Bronchial epithelial cell (primary cell): ENCODE measurements at places on chromosomes 11 and 22. TPM values are rescaled to one million over a fixed set of nuclear protein-coding genes. Genes with fewer than 3 reads are reported as not detected.

The MS4A7 gene
- not detected in 2 replicates for total RNA-seq

The LARGE2 gene
- total RNA-seq, result 2.9 and 4.5 TPM in 2 replicates

DNA sequence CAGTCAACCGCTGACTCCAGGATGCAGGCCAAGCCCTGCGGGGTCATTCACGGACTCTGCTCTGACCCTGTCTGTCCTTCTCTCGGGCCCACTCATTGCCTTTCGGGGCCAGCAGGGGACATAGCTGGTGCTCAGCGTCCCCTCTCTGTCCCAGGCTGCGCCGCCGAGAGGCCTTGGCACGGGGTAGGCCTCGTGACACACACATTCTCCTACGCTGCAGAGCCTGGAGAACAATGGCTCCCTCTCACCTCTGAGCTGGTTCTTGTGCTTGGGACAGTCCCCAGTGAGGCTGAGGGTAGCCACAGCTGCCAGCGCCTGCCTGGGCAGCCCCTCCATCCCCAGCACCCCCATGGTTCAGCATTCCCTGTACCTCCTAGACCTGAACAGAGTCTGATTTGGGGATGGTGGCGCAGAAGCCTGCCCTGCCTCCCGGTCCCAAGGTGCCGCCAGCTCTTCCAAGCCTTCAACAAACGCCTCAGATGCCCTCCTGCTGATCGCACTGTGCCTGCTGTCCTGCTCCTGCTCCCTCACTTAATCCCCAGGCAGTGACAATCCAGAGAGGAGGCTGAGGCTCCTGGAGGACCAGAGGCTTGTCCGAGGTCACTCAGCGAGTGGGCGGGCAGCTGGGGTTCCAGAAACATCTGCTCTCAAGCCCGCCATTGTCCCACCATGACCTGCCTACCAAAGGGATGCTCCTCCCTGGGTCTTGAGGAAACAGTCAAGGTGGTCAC lies 30.4 kb downstream of the DUSP8 start:
- no peak for DNase-seq

- no peak for DNase-seq
These were observed 7.8 kb downstream of the PIM3 start for GRCh38 chr22:49968313-49968830.

GRCh38 chr11:65290448-65291165 lies 24.1 kb upstream of the CDC42EP2 start:
- DNase-seq, result peak; percentile 87

DNA sequence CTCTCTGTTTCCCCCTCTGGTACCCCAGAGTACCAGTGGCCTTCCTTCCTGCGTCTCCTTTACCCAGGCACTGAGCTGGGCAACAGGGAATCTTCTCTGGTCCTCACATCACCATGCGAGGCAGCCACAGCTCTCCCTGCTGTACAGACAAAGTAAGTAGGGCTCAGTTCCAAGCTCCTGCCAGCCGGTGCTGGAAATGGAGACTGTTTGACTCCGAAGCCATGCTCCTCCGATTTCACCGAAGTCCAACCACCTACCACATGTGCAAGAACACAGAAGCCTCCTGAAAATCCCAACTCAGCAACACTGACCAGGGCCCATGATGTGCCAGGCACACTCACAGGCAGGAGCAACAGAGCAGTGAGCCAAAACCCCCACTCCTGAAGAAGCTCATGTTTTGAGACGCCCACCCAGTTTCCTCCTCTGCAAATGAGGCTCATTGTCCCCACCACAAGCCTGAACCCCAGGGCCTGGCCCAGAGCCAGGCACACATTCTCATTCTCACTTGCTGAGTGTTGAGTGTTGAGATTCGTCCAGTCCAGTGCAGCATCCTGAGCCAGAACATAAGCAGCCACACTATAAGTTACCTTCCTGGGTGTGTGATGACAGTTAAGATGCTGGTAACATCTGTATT lies 156.0 kb downstream of the MPPED1 start:
- DNase-seq, result no peak

DNA sequence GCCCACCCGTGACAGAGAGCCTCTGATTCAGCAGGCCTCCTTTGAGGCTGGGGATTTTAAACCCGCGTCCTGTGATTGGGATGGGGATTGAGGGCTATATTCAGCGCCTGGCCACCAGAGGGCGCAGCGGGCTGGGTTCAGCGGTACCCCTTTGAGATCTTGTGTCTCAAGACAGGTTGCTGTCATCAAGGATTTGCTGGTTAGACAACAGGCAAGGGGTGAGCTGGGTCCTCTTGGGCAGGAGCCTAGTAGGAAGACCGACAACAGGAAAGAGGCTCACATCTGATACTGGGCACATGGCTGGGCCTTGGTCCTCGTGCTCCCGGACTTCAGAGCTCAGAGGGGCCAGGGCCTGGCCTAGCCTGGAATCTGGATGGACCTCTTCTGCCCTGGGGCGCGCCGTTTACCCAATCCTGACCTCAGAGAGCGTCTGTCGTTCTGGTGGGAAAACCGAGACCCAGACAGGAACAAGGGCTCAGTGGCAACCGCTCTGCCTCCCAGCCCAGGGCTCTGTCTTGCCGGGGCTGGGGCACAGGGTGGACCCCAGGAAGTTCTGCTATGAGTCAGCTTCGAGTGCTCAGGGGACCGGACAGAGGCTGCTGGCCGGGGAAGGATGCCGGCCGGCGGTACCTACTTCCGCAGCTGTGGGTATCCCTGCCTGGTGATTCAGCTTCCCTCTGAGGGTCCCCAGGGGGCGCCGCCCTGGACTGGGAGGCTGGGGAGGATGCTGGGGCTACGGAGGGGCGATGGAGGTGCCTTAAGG lies 929 bp upstream of the SLC35E4 start:
- DNase-seq, result peak; percentile 85

DNA sequence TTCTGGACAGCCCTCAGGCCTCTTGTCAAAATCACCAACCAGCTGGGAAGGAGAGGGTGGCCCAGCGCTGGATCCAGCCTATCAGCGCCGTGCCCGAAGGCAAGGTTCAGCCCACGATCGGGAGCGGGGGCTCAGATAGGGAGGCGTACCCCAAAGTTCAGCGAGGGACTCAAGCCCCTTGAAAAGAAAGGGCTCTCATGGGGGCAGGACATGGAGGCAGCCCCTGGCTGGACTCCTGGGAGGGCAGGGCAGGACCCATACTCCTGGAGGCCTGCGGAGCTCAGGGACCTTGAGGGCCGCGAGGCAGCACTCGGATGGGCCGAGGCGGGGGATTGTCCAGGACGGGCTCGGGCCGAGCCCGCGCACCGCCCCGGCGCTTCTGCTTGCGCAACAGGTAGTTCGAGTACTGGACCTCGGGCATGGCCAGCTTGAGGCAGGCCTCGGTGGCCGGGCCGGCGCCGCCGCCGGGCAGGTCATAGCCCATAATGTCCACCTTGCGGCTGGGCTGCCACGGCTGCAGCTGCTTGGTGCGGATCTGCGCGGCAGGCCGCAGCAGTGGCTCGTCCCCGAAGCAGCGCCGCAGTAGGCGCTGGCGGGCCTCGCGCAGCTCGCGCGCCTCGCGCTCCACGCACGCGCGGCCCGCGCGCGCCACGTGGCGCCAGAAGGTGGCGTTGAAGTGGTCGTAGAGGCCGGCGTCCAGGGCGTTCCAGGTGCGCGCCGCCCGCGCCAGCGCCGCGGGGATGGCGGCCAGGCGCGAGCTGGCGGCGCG lies 6.5 kb downstream of the GAL3ST3 start:
- DNase-seq, result no peak

- DNase-seq, result peak; percentile 90
These were observed 8.7 kb upstream of the MPEG1 start for GRCh38 chr11:59221441-59221840.

- peak; percentile 25 for DNase-seq
These were observed 15.4 kb downstream of the BAD start for GRCh38 chr11:64268893-64269539.

GRCh38 chr11:12386309-12386708 lies 8.9 kb downstream of the PARVA start:
- no peak for DNase-seq

- DNase-seq, result no peak
These were observed 1117.3 kb downstream of the BRD1 start for GRCh38 chr22:48710410-48710809.

DNA sequence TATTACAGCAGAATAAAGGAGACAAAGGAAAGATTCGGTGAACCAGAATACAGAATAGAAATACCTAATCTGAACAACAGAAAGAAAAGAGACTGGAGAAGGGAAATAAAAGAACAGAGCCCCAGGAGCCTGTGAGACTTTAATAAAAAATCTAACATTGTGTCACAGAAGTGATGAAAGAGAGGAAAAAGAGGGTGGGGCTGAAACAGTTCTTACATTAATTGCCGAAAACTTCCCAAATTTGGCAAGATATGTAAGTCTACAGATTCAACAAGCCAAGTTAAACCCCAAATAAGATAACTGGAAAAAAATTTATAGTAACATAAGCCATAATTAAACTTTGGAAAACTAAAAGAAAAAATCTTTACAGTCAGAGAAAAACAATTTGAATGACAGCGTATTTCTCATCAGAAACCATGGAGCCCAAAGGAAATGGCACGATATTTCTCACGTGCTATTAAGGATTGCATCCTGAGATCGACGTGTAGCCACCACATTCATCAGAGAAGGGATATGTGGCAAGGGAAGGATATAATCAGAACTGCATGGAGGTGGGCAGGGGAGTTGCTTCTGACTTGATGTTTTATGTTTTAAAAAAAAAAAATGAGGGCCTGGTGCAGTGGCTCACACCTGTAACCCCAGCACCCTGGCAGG lies 73.9 kb downstream of the SGSM3 start:
- DNase-seq, result no peak
